Activated B cell treated with CpG ODN at 0.5 μM for 24 hours (primary cell): ENCODE measurements at places on chromosomes 13 and 19. TPM values are rescaled to one million over a fixed set of nuclear protein-coding genes. Genes with fewer than 3 reads are reported as not detected.

DNA sequence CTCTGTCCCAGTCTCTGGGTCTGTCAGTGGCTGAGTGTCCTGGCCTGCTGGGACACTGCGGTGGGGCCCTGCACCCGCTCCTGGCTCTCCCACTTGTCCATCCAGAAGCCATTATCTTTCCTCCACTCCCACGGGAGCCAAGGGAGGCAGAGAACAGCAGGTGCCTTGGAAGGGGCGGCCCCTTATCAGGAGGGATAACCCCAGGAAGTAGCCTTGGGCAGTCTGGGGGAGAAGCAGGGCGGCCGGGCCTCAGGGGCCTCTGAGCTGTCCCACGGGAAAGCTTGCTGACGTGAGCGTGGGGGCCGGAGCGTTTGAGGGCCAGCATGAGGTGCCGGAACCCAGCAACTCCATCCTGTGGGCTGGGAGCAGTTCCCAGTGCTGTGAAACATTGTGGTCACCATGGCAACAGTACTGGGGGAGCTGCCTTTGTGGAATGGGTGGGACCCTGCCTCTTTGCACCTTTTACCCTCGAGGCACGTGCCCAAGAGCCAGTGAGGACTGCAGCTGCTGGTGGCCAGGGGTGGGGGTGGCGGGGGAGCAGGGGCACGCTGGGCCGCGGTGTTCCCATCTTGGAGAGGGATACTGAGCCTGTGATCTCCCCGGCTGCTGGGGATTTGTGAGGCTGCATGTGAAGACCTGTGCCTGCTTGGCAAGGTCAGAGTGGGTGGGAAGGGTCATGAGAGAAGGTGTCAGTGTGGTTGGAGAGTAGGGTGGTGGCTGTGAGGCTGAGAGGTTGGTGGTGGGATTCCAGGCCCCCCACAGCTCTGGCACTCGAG lies 20.9 kb downstream of the KLHL26 start:
- DNase-seq = no peak

GRCh38 chr19:5621311-5621944 lies 1.1 kb downstream of the SAFB2 start:
- DNase-seq = no peak

- DNase-seq = no peak
Observed at GRCh38 chr19:15432018-15432494, 13.3 kb upstream of the AKAP8L start.

DNA sequence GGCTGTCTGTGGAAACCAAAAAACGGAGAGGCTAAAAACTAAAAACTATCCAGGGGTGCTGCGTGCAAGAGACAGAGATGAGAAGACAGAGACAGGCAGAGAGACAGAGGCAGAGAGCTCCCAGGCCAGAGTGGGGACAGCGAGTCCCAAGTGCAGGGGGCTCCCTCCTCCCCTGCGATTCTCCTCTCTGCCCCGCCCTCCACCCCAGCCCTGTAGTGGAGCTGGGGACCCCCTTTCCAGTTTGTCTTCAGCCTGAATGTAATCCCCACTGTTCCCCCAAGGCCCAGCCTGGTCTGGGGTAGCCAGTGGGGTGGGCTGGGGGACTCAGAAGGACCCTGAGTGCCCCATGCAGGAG lies 2.0 kb downstream of the NFIC start:
- no peak for DNase-seq

DNA sequence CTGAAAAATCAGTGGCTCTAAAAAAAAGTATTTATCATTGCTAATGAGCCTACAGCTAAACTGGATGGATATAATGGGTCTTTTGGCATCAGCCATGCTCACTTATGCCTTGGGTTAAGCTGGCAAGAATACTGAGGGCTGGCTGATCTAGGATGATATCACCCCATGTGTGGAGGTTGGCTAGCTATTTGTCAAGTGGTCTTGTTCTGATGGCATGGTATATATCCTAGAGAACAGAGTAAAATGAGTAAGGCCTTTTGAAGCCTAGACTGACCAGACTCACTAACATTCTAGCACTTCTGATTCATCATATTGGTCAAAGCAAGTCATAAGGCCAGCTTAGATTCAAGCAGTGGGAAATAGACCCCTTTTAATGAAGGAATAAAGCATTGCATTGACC lies 383.0 kb downstream of the SLITRK1 start:
- no peak for DNase-seq

DNA sequence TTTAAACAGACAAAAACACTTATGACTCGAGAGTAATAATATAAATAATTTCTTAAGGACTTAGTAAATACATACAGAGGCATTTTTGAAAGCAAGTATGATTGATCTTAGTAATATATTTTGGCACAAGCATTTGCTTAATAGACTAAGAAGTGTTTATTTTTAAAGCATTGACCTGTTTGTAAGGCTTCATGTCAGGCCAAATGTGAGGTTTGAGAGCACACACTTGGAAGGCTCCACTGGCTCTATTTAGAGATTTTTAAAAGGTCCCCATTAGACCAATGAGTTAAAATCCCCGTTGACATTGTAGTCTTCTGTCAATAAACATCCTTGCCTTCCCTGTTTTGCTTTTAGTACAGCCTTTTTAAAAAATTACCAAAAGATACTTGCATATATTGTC lies 50.4 kb downstream of the ATP8A2 start:
- no peak for DNase-seq

Gene APLP1
- total RNA-seq = not detected in 2 replicates
